ENCODE measurements at places on chromosomes 7 and 10. TPM values are rescaled to one million over a fixed set of nuclear protein-coding genes. Genes with fewer than 3 reads are reported as not detected.

The LDB3 gene
- not detected for total RNA-seq

The EPHA1 gene
- 37.2 TPM for total RNA-seq

The FRAT1 gene
- 1.6 TPM for total RNA-seq

The PHYHIPL gene
- total RNA-seq: not detected

The CYP3A4 gene
- not detected for total RNA-seq

The PAPSS2 gene
- 3.1 TPM for total RNA-seq

All from hair follicular keratinocyte (primary cell).